GM19239 (cell line): ENCODE measurements at places on chromosomes 3 and 15.
A peak's percentile ranks its signal among the peaks of the same experiment; 100 is the strongest.

GRCh38 chr3:169822540-169822939 lies 9.8 kb upstream of the LRRC34 start:
- no peak for DNase-seq

DNA sequence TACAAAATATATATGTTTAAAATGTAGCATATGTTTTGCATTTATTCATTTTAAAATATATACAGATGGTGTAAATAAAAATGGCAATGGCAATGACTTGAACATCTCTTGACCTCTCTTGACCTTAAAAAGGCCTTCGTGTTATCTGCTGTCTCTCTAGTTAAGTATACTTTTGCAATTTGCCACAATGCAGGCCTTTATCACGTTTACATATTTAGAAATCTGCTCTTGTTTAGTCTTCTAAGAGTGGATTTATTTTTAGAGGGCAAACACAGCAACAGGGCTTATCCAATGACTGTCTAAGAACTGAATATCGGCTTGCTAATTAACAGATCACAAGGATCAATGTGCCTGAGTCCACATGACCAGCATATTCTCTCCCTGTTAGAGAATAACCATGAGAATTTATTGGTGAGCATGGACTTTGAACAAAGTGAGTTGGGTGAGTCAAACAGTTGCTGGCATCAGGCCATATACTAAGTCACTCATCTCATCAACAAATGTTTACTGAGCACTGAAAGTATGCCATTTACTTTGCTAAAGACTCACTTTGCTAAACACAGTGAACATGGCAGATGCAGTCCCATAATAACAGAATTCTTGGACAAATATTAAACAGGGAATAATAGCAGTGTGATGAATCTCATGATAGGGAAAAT lies 48.2 kb downstream of the MDFIC2 start:
- no peak for DNase-seq

- DNase-seq: peak; percentile 13
Measured at GRCh38 chr3:157572559-157573270, 69.5 kb upstream of the VEPH1 start.

GRCh38 chr3:156732715-156733421 lies 58.5 kb downstream of the TIPARP start:
- DNase-seq: no peak

DNA sequence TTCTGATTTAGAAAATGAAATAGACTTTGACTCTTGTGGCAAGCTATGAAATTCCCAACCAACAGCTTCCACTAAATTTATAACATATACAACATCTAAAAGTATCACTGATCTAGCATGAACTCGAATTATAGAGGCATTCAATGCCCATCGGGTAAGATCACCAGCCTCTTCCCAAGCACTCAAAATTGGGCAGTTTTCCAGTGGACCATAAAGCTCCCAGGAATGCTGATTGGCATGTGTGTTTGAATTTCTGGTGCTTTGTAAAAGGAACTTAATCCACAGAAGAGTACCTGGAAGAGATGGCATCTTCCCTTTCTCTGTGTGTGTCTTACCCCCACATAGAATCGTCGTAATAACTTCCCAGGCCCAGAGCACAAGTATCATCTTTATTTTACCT lies 10.0 kb downstream of the LRTM1 start:
- no peak for DNase-seq

- DNase-seq: no peak
Measured at GRCh38 chr3:13829311-13829710, 50.6 kb downstream of the WNT7A start.

- no peak for DNase-seq
Measured at GRCh38 chr3:116443191-116443661, 2.1 kb downstream of the LSAMP start.

DNA sequence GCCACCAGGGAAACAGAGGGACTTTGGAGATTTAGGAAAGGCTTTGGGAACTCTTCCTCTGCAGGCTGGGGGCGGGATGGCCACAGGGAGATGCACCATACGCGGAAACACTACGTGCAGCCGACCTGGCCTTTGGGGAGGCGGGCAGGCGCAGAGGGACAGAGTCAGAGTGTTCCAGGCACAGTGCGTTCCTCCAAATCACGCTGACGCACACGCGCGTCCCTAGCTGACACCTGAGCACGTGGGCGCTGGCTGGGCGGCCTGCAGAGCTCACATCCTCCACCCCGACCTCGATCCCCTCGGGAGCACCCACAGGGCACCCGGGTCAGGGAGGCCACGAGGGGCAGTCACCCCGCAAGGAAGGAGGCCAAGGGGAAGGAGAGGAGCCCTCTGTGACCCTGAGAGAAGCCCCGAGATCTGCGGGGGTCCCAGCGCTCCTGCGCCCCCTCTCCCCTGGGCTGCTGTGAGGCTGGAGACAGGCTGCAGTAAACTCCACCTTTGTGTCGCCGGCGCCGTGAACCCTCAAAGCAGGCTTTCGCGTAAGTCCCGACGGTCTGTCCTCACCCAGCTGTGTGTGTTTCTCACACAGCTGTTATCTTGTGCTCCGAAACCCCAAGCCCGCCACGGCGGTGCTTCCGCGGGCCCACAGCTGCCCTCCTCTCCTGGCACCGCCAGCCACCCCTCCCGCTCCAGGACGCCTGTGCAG lies 196.3 kb downstream of the OCA2 start:
- no peak for DNase-seq

GRCh38 chr15:41125063-41125669 lies 9.1 kb upstream of the INO80 start:
- DNase-seq: no peak
